ENCODE measurements at places on chromosomes 5 and 9.
A peak's percentile ranks its signal among the peaks of the same experiment; 100 is the strongest.

DNA sequence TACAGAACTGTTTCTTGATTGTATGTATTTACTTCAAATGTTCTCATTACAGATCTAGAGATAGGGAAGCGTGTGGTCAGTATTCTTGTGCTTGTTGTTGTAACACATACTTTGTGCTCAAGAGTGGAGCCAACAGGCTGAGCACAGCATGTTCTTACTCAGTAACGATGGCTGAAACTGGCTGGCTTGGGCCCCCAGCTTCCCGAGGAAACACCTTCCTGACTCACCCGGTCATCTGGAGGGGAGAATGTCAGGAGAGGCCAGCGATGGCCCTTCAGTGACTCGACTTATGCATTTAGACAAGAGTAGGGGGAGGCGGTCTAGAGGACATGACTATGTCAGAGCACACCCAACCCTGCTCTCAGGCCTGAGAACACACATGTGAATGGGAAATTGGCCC lies 25.6 kb downstream of the ZNF474 start:
- DNase-seq, result no peak

DNA sequence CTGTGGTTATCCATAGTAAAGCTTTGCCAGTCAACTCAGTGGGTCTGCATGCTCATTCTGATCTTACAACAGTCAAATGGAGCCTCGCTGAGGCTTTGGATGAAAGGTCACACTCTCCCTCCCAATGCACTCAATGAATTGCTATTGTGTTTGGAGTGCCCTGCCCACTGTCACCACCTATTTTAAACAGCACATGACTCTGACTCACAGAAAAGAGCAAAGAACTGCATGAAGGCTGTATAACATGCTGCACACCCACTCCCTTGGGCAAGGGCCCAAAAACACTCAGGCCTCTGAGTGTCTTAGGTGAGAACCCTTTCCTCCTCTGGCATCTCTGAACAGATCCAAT lies 118.7 kb upstream of the CCDC112 start:
- DNase-seq, result no peak

DNA sequence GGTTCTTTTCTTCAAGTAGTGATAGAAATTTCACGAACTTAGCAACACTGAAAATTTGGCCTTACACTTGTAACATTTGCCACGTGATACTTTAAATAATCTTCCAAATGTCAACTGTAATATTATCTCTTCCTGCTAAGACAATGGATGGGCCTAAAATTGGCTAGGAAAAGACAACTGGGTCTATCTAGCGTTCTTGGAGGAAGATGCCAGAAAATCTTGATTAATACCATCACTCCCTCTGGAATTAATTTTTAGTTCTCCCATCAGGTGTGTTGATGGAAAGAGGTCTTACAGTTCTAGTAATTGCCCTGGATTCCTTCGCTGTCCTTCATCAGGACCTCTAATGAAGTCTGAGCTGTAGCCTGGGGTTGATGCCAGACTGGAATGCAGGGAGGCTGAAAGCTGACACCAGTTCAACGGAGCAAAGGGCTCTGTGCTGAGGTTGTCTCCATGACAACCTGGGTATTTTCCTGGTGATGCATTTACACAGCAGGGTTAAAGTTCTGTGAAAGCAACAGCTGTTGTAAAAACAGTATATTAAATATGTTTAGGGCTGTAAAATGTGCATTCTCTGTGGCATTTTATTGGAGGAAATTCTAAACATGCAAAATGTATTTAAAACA lies 92.3 kb downstream of the GAS1 start:
- peak; percentile 88 for DNase-seq

- no peak for DNase-seq
Measured at GRCh38 chr9:123164285-123164684, 104.1 kb downstream of the STRBP start.

GRCh38 chr9:113569472-113570060 lies 106.0 kb downstream of the RGS3 start:
- no peak for DNase-seq

DNA sequence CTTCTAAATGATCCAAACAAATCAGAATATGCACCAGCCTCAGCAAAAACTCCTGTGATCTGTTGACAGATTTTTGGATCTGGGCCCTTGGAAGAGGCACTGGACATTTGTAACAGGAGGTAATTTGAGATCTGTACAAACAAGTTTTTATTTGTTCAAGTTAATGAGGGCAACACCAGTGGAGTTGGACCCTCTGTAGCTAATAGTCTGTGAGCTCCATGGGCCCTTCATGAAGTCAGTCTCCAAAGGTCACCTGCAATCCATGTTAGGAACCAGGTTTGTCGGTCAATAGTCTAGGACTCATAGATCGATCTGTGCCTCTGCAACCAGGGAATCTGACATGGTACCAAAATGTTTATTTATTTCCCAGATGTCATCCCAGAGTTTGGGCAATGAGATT lies 40.9 kb downstream of the PAM start:
- DNase-seq, result no peak

DNA sequence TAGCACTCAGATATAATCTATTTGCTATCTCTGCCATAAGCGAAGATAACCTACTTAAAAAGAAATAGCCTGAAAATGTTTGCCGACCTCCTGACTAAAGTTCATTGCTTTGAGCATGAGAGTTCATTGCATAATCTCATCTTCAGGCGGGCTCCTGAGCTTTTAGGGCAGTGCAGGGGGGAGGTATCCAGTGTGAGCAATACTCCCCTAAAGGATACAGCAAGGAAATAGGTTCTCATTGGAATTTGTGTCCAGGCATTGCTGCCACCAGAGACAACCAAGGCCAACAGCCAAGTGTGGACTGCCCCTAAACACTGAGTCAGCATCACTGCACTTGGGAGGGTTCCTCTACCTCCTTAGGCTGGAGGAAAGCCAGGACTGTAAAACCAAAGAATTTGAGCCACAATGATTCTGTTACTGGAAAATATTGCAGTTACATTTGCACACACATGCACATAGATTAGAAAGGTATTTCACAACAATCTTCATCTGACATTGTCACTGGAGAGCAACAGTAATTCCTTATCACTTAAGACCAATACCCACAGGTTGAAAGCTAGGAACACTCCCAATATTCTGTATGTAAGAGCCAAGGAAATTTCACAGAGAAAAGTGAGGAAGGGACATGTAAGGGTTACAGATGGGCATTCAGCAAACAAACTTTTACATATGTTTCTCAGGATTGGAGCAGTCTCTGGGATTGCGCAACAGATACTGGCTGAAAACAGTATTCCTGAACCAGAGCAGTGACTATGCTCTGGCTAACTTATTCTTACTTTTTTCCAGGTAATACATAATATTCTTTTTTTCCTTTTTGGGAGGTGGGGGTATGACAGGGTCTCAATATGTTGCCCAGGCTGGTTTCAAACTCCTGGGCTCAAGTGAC lies 98.6 kb upstream of the TLE1 start:
- no peak for DNase-seq

Data from right renal cortex interstitium (tissue), 3 donors.